SK-N-MC (cell line): ENCODE measurements at places on chromosomes 3 and 15.

DNA sequence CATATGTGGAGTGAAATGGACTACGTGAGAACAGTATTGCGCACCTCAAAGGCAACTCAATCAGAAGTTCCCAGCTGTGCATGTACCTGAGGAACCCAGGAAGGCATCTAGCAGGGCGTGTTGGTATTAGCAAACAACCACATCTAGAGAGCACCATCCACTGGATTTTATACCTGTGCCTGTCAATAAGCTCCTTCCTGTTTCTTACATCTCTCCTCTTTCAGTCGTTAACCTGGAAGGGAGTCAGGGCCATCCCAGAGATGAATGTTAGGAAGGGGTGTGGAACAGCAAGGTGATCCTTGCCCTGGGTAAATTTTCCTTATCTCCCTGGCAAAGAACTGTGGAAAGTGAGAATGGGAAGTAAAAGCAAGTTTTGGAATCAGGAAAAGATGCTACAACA, 29.6 kb upstream of the CHMP2B start:
- no peak for DNase-seq

- DNase-seq = no peak
Measured at GRCh38 chr3:45332901-45333407, 55.4 kb upstream of the LARS2 start.

- no peak for DNase-seq
Measured at GRCh38 chr3:53824795-53825194, 21.4 kb downstream of the CHDH start.

DNA sequence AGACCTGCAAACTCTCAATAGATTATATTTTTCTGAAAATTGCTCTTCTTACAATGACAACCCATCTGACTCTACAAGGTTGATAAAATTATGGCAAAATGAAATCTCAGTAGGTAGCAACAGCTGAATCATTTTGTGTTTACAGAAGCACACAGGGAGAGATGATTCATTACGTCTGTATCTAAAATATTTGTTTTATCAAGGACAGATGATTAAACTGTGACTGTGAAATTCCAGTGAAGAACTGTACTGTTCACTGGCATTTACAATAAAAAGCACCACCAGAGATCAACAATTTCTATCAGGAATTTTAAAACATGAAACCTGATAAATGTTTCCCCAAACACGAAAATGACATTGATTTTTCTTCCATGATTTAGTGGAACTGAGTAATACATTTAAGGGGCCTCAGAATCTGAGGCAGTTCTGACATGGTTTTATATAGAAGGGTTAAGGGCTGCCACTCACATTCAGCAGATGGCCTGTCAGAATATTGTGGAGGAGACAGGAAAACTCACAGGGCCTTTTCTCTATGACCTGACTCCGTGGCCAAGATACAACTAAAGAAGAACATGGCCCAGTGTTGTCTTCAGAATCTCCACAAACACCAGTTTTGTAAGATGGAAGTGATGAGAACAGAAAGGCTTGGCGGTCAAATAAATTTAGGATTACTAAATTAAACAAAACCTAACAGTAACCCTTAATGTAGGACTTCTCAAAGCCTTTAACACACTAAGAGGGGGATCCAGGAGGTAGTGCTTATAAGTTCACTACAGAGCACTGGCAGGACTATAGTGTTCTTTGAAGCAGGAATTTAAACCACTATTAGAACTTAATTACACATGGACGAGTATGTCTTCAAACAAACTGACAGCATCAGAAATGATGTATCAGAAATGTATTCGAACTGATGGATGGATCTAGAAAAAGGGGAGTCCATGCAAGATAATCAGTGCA, 25.9 kb downstream of the RAD18 start:
- DNase-seq = no peak

DNA sequence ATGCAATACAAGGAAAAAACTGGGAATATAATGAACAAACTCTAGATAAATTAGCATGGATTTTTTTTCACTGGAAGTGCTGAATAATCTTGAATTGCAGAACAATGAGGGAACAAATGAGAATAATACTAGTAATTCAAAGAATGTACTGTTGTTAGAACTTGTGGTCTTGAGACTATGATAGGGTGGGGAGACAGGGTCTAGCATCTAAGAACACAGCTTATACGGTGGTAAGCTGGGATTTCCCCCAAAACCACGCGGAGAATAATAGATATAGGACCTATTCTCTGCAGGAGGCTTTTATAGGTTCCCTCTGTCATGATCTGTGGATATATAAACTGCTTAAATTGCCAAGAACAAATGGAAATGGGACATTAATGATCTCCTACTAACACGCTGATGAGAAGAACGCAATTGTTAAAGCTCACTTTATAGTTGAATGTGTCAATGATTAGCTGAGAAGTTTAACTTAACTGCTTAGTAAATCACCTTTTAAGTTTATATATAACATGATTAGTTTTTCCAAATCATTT, 692.3 kb downstream of the ZPLD1 start:
- DNase-seq = no peak
